BJ (cell line): ENCODE measurements at places on chromosomes 2 and 18.

DNA sequence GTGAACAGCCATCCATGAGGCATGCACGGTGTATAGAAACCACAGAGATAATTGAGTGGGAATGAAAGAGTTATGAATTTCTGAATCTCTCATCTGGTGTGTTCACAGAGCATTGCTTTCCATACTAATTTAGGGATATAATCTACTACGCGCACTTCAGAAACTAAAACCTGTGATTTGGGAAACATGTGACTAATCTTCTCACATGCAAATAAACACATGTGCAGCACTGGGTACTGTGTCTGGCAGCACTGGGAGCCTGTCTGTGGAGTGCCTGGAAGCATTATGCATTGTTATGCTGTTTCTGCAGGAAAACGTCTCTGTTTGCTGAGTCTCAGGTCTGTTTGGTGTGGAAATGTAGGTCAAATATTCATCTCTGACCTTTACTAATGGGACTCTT lies 287.3 kb downstream of the CMPK2 start:
- no peak for DNase-seq

GRCh38 chr2:97718942-97719341 lies 5.6 kb downstream of the ZAP70 start:
- DNase-seq, result no peak

- DNase-seq, result no peak
These were observed 162.7 kb downstream of the FSHR start for GRCh38 chr2:48991415-48992131.

DNA sequence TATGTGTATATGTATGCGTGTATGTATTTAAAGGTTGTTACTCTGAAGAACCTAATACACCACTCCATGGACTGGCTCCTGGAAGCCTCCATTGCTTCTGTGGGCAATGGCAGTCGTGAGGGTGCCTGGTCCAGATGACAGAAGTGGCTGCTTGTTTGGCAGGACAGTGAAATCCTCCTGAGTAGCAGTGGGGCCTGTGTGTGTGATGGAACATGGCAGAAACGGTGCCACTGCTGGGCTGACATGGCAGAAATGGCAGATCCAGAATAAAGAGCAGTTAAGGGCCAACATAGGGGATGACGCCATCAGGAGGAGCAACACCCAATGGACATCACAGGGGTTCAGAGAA lies 6.1 kb upstream of the CPLX4 start:
- DNase-seq, result no peak

DNA sequence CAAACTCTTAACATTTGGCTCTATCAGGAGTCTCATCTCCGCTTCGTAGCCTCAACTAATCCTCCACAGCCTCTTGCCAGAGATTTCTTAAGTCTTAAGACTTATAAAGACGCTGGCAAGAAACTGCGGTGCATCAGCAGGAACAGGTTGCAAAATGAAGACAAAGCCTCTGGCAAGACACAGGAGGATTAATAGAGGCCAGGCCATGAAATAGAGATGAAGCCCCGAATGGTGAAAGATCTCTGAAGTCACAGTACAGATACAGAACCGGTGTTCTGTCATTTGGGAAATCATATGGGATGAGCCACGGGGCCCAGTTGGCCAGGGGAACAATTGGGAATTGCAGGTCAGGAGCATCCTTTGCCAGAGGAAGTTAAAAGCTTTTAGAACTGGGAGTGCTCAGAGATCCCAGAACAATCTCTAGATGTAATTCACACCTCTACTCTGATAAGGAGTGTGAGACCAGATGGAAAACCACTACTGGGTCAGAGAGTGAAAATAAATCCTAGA lies 190.9 kb upstream of the FOSL2 start:
- no peak for DNase-seq

DNA sequence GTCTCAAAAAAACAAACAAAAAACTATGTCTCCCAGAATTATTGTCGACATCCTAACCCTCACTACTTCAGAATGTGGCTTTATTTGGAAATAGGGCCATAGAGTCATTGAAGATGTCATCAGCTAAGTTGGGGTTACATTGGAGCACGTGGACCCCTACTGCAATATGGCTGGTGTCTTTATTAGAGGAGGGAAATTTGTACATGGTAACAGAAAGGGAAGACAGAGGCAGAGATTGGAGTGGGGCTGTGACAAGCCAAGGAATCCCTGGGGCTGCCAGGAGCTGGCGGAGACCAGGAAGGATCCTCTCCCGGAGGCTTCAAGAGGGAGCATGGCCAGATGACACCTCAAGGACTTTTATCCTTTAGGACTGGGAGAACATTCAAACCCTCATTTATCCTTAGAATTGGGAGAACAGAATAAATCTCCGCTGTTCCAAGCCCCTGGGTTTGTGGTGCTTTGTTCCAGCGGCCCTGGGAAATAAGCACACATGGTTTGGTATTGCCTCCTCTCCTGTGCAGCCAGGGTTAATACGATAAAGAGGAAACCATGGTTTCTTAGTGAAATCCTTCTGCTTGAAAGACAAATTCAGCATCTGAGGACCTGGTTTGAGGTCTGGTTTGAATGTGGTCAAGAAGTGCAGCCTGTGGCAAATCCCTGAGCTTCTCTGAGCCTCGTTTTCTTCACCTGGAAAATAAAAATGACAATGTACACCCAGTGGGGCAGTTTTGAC lies 184.7 kb downstream of the MYCN start:
- no peak for DNase-seq

- no peak for DNase-seq
These were observed 28.8 kb upstream of the FBXO11 start for GRCh38 chr2:47935071-47935470.

GRCh38 chr2:223586261-223586660 lies 15.9 kb downstream of the SCG2 start:
- DNase-seq, result peak; percentile 82

- no peak for DNase-seq
These were observed 290.4 kb upstream of the POU3F3 start for GRCh38 chr2:104563398-104563996.

DNA sequence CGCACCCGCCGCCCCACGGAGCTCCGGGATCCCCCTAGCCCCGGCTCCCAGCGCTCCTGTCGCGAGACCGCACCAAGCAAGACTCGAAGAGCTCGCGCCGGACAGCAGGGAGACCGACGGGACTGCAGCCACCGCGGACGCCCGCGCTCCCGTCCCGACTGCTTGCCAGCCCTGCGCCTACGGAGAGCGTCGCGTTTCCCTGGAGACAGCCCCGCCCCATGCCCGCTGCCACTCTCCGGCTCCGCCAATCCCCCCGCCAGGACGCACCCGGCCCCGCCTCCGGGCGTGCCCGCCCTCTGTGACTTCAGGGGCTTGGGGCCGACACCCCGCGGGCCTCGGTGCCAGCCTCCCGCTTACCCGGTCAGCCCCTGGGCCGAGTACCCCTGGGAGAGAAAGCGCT lies at the start of gene ANKMY1:
TSS of gene ANKMY1 (minus strand) at position 181 of the 400 bp plus-strand sequence. CDS start 653 bp downstream, outside the sequence.
- DNase-seq, result no peak

GRCh38 chr2:11562011-11562410 lies 28.2 kb downstream of the GREB1 start:
- DNase-seq, result no peak

DNA sequence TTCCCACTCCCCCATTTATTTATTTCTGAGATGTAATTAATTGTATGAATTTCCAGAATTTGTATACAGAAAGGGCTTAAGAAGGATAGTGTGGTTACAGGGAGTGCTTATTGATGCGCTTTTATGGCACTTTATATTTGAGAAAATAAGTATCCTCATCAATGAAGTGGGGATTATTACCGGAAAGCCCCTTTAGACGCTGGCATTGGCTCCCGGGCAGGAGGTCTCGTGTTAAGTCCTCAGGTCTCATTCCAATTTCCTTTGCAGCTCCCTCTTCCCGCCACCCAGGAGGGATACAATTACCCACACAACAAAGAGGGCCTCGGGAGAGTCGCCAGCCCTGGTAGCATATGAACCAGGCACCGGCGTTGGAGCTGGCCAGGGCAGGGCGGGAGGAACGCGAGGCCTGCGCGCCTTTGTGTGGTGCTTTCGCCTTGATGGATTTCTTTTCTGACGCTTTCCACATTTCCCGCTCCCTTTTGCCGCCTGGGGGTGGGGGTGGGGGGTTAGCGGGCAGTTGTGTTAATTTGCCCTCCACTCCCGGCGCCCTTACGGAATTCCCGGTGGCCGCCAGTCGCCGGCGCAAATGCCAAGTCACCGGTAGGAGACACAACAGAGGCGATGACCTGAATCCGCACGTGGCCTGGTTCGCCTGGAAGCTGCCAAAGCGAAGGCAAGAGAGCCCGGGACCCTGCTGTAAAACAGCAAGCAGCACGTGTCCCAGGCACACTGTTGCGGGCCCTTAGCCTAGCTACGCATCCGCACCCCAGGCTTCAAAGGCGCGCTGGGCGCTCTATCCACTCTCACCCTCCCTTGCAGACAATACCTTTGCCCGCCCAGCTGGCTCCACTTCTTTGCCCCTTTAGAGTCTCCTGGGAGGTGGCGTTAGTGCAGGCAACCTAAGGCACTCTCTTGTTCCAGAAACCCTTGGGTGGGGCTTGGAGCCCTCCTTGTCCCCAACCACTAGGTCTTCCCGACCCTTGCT lies 3.3 kb downstream of the GAD1 start:
- no peak for DNase-seq

DNA sequence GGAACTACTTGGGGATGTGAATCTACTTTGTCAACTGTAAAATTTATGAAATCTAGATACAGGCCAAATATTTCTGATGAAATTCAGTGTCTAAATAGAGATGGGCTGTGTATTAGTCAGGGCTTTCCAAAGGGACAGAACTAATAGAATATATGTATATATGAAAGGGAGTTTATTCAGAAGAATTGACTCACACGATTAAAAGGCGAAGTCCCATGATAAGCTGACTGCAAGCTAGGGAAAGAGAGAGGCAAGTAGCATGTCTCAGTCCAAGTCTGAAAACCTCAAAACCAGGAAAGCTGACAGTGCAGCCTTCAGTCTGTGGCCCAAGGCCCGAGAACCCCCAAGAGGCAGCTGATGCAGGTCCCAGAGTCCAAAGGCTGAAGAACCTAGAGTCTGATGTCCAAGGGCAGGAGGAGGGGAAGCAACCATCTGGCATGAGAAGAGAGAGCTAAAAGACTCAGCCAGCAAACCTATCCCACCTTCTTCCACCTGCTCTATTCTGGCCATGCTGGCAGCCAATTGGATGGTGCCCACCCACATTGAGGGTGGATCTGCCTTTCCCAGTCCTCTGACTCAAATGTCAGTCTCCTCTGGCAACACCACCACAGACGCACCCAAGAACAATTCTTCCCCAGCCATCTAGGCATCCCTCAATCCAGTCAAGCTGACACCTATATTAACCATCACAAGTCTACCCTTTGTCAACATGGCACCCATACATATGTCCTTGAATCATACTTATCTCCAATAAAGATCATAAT lies 29.3 kb upstream of the MEX3C start:
- DNase-seq, result no peak

DNA sequence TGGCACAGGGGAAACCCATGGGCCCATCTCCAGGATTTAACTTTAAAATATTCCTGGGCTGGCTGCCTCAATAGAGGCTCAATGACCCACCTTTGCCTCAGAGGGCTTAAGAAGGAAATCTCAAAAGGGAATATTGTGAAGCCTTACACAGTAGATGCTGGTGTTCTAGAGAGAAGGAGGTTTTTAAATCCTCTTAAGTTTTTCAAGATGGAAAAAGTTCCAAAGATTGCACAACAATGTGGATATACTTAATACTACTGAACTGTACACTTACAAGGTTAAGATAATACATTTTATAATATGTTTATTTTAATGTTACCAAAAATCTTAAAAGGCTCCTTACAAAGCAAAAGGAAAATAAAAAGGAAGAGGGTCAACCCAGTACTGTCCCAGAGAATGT lies 54.9 kb upstream of the LCLAT1 start:
- DNase-seq, result no peak

- DNase-seq, result no peak
These were observed 21.9 kb downstream of the NEMP2 start for GRCh38 chr2:190512539-190513095.

DNA sequence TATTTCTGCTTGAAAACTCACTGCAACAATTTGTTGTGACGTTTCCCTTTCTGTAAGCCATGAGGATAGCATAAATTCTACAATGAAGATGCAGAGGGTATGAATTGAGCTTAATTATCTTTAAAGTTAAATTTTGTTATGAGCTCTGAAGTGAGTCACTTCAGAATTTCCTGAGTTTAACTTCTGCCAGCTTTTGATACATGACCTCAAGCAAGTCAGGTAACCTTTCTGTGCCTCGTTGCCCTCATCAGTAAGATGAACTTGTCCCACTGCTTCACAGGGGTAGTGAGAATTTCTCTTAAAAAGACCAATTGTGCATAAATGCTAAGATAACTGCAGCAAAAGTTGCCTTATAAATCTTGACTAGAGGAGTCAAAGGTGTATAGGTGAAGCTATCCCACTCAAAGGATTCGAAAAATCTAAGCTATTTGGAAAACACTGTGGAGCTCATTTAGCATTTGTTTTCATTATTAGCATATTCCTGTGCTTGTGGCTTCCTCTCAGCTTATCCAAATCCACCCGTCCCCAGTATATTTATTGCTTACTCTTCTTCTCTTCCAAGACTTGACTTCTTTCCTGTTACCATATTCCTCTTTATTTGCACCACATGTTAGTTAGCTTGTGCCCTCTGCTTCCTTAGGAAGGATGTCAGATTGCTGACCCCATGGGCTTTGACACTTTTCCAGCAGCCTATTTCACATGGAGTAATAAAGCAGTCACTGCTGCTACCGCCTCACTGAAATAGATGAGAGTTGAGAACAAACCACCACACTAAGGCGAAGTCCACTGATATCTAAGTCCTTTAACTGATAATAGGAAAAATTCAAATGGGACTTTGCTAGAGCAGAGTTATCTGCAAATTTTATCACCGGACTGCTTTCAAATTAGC lies 428.6 kb downstream of the ERBB4 start:
- no peak for DNase-seq

- no peak for DNase-seq
These were observed 94.2 kb downstream of the ALPK2 start for GRCh38 chr18:58534535-58535301.

DNA sequence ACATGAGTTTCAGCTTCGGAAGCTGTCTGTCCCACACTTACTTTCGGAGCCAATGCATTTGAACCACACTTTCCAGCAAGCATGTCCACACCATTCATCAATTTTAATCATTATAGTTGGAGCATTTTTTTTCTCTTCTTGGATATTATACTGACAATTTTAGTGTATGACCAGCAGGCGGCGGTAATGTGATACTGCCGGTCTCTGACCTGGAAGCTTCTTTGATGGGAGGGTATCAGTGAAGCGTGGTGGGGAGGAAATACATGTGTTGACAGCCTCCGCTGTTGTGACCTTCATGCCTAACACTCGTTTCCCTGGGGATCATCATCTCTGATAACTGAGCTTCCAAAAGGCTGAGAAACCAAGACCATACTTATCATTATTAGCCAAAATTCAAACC lies 231.7 kb downstream of the GBX2 start:
- no peak for DNase-seq

- DNase-seq, result no peak
These were observed 87.4 kb downstream of the INO80D start for GRCh38 chr2:205998583-205998982.
